Activated T-helper 1 cell treated with anti-CD3 and anti-CD28 coated beads, Interleukin-2, amount 50 U/mL, for 16 hours (primary cell): ENCODE measurements at places on chromosomes 3 and 15.

DNA sequence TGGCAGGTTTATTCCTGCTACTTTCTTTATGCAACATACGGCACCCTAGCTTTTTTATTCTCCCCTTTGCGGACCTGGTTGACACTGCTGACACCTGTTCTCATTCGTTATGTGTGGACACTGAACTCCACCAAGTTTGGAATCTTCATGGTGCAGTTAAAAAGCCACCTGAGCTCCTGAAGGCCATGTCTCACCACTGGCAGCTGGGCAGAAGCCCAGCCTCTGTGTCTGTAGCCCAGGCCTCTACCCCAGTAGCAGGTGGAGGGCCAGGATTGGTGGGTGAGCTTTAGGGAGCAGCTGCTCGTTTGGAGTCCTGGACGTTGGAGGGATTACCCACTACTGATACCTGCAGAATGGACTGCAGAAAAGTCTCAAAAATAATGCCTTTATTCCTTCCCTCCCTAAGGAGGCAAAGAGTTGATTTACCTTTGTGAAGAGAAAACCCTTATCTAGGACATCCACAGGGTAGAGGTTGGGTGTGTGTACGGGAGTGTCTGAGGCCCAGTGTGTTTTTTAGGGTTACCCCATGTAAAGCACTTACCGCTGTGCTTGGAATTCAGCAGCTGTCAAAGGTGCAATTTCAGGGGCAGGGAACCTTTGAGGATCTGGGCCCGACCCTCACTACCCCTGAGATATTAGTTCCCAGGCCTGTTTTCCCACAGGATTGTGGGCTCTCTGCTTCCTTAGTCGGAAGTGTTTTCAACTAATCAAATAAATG, 637 bp upstream of the CCNDBP1 start:
- no peak for DNase-seq

DNA sequence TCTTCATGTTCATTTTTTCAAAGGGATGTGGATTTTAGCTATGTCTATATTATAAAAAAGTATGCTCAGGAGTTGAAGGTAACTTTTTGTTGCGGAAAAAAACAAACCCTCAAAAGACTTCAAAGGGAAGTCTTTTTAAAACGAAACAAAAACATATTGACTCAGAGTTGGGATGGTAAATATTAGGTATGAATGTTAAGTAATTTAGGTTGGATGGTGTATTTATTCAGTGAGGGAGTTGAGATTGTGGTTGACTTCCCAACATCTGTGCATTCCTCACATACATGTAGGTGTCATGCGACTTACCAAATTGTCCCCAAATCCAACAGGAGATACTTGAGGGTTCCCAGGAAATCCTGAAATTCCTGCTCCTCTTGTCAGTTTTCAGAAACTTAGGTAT, 32.7 kb upstream of the PLSCR5 start:
- DNase-seq, result no peak

DNA sequence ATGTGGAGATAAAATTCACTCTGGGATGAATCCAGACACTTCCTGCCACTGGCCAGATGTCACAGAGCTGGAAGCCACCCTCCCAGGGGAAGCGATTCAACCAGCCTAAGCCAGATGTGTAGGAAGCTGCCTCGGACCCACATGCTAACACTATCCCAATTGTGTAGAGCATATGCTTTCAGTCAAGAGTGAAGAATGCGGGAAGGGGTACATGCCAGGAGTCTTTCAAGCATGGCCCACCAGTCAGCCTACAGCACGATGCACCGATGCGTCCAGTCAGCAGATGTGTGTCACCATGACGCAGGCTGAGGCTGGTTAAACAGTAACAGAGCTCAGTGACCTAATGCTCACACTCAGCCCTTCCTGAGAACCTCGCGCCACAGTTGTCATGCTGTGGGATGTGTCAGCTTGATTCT, 38.8 kb upstream of the BNC1 start:
- no peak for DNase-seq

- DNase-seq, result no peak
Observed at GRCh38 chr3:32406486-32407408, 15.1 kb downstream of the CMTM7 start.

DNA sequence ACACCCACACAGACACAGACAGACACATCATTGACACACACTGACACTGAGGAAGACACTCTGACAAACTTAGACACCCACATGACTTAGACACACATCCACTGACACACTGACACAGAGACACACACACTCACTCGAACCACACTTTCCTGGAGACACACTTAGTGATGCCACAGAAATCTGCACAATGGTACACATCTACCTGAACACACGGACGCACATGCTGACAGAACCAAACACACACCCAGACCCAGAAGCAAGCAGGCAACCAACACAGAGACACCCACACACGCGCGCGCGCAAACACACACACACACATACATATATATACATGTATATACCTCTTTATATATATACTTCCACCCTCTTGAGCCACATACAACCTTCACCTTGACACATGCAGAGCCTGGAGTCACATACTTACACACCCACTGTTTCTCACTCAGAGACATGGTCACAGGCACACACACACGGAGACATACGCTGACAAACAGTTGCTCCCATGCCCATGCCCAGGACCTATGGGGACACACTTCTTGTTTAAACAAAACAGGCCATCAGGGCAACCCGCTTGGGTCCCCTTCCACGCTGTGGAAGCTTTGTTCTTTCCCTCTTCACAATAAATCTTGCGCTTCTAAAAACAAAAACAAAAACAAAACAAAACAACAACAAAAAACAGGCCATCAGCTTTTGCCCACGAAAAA, 913 bp upstream of the SCN5A start:
- DNase-seq, result no peak

- no peak for DNase-seq
Observed at GRCh38 chr3:134677987-134678308, 27.1 kb upstream of the KY start.

DNA sequence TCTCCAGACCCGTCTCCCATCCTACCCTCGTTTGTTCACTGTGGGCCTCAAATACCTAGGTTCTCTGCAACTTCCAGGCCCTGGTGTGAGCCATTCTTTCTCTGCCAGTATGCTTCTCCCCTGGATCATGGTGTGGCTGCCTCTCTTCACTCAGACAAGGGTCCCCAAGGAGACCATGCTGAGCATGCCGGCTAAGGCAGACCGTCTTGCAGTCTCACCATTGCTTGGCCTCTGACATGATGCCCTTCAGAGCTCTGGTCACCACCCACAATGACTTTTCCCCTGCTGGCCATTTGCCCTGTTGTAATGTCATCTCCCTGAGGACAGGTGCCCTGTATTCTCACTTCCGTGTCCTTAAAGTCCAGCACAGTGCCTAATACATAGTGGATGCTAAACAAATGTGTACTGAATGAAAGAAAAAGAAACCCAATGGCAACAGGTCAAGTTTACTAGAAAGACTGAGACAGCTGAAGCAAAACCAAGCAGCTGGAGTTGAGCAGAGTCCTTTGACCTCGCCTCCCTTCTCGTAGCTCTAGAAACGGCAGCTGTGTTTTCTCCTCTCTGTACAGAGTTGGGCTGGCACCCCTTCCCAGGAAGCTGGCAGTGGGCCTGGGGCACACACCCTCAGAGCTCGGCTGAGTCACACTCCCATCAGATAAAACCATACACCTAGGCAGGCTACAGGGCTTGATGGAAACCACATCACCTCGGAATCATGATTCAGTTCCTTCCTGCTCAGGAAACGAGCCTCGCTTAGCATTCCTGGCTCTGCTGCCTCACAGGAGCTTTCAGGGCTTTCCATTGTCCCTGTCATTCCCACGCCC, 8.6 kb downstream of the TLR9 start:
- DNase-seq, result no peak

DNA sequence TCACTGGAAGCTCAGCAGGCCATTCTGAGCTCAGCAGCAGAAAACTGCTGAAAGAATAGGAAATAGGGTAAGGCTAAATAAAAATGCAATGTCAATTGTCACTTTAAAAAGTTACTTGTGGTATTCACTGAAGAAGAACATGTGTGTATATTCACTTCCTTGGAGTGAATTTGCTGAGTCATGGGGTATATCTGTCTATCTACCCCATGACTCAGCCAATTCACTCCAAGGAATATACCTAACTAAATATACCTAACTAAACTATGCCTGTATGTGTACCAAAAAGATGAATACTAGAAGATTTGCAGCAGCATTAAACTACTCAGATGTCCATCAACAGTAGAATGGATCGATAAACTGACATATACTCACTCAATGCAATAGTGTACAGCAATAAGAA, 69.5 kb upstream of the KCNAB1 start:
- no peak for DNase-seq

GRCh38 chr3:117366574-117366973, 657.0 kb downstream of the TUSC7 start:
- DNase-seq, result no peak

- no peak for DNase-seq
Observed at GRCh38 chr3:186798239-186798874, 7.9 kb downstream of the RFC4 start.

DNA sequence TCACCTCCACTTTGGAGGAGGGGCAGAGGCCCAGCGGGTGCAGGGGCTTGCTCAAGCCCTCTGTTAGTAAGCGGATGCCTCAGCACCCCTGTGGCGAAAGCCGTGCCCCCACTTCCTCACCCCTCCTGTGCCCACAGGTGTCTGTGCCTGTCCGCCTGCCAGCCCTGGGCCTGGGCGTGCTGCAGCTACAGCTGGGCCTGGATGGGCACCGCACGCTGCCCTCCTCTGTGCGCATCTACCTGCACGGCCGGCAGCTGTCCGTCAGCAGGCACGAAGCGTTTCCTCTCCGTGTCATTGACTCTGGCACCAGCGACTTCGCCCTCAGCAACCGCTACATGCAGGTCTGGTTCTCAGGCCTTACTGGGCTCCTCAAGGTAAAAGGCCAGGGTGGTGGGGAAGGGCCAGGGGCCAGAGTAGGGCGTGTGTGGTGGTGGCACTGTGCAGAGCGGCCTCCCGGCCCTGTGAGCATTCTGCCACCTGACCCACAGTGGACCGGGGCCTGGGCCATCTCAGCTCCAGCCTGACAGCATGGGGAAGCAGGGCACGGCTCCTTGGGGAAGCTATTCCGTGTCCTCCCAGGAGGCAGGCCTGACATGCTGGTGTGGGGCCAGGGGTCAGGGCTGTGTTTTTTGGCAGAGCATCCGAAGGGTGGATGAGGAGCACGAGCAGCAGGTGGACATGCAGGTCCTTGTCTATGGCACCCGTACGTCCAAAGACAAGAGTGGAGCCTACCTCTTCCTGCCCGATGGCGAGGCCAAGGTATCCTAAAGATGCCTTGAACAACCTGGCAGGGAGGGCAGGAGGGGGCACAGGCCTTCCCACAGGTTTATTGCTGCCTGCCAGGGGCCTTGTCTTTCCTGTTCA, 9.0 kb downstream of the MAN2A2 start:
- no peak for DNase-seq

- no peak for DNase-seq
Observed at GRCh38 chr3:43726521-43726920, 35.8 kb downstream of the ABHD5 start.

GRCh38 chr3:54670201-54671000, 257.5 kb downstream of the LRTM1 start:
- DNase-seq, result no peak

GRCh38 chr3:70952033-70952747, 631.3 kb downstream of the FOXP1 start:
- no peak for DNase-seq

DNA sequence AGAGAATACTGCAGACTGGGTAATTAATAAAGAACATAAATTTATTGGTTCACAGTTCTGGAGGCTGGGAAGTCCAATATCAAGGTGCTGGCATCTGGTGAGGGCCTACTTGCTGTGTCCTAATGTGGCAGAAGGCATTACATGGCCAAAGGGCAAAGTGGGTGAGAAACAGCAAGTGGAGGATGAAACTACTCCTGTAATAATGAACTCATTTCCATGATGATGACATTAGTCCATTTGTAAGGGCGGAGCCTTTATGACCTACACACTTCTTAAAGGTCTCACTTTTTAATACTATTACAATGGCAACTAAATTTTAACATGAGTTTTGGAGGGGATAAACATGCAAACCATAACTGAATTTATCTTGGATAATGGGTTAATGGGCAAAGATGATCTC, 139.6 kb upstream of the SGO1 start:
- no peak for DNase-seq

DNA sequence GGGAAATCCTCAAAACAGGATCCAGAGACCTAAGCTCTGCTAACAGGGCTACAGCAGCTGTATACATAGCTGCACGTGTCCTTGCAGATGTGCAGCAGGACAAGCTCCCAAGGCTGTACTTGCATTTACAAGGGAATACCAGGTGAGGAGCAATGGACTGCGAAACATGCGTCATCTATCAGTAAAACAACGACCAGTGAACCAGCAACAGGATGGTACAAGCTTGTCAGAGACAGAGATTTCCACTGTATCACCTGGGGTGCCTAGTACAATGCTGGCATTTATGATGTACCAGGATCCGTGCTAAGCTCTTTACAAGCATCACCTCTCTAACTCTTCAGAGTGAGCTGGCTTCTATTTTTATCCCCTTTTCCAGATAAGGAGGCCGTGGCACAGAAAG, 227.3 kb downstream of the FOXP1 start:
- no peak for DNase-seq

DNA sequence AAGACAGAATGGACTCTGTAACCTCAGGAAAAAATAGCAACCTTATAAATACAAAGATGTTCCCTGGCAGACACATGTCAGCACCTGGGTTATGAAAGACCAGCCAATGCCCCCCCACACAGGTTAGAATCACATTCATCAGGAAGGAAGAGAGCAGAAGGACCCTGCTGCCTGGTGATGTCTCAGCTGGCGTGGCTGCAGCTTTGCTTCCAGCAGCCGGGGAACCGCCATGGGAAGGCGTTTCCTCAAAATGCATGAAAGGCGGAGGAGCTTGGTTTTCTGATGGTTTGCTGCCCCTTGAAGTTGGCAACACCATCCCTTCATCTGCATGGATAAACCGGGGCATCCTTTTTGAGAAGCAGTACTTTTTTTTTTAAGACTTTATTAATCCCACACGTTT, 10.9 kb upstream of the NSMCE3 start:
- DNase-seq, result no peak

- DNase-seq, result no peak
Observed at GRCh38 chr3:52174896-52175295, 20.7 kb upstream of the POC1A start.

- no peak for DNase-seq
Observed at GRCh38 chr3:34619990-34620389, 821.6 kb downstream of the PDCD6IP start.

- DNase-seq, result no peak
Observed at GRCh38 chr3:24756101-24756888, 261.6 kb upstream of the THRB start.

GRCh38 chr3:187912007-187912406, 166.7 kb upstream of the BCL6 start:
- DNase-seq, result no peak

DNA sequence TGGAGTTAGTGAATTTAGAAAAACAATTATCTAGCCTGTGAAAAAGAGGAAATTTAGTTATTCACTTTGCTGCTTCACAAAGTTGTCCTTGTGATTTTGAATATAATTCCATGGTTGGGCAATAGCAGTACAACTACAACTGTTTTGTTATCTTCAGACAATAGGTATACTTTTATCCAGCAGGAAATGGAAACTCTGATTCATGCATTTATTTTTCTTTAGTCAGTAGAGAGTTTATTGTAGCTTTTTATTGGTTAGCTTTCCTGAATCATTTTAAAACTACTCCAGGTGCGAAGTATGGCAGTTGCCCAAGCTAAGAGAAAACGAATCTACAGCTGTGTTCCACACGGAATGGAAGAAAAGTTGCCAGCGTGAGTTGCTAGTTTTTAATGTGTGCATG, 80.3 kb downstream of the TM4SF4 start:
- DNase-seq, result no peak
